ENCODE measurements at places on chromosomes 7 and 10. TPM values are rescaled to one million over a fixed set of nuclear protein-coding genes. Genes with fewer than 3 reads are reported as not detected.

DNA sequence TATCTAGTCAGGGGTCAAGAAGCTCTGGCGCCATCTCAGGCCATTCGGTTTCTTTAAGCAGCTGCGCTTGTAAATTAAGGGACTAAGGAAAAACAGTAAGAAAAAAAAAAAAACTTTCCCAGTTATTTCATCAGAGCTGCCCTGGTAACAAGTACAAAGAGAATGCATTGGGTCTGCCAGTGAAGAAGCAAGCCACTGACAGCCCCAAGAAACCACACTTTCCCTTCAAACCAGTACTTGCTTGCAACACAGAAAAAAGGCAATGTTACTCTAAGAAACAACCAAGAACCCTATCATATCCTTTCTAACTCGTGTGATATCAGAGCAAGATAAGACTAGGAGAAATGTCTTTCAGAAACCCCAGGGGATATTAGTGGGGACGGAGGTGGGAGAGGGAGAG lies 40.6 kb upstream of the AOAH start:
- no peak for DNase-seq

NEUROG3 gene
- 3.1 TPM for polyA plus RNA-seq

DNA sequence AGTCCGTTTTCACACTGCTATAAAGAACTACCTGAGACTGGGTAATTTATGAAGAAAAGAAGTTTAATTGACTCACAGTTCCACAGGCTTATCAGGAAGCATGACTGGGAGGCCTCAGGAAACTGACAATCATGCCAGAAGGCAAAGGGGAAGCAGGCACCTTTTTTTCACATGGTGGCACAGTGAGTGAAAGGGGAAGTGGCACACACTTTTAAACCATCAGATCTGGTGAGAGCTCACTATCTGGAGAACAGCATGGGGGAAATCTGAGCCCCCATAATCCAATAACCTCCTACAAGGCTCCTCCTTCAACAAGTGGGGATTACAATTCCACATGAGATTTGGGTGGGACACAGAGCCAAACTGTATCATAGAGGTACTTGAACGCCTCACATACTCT lies 30.0 kb downstream of the AGR3 start:
- DNase-seq, result no peak

HOXA3 gene
- polyA plus RNA-seq, result 19.1 TPM

ACTL6B gene
- polyA plus RNA-seq, result 2.9 TPM

DNA sequence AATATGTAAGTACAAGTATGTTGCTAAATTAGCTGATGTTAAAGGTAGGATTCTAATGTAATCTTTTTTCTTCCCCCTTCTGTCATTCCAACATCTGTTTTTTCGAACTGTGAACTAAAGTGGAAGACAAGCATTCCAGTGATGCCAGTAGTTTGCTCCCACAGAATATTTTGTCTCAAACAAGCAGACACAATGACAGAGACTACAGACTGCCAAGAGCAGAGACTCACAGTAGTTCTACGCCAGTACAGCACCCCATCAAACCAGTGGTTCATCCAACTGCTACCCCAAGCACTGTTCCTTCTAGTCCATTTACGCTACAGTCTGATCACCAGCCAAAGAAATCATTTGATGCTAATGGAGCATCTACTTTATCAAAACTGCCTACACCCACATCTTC lies 62.7 kb downstream of the WAC start:
- DNase-seq, result no peak

DNA sequence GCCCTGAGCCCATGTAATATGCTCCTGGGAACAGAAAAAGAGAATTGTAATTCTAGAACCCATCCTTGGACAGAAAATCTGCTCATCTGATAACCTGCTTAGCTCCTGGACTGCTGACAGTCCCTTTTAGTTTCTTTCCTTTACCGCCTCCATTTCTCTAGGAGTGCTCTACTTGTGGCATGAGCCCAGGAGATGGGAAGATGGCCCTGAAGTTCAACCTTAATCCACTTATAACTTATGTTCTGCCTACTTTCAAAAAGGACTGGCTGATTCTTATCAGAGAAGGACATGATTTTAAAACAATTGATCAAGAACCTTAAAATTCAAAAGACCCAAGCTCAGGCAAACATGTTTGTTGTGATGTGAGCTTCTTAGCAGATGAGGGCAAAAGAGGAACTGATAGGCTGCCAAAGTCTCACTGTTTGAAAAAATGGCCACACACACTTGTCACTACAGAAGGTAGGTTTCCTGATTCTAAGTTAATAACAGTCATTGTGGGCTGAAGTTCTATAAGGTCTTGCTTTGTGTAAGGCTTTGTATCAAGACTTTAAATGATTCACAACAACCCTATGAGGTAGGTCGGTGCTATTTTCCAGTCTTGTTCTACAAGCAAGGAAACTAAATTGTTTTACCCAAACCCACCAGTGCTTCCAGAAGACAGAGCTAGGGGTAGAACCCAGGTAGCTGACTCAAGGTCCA lies 94.3 kb upstream of the AFAP1L2 start:
- DNase-seq, result no peak

DNA sequence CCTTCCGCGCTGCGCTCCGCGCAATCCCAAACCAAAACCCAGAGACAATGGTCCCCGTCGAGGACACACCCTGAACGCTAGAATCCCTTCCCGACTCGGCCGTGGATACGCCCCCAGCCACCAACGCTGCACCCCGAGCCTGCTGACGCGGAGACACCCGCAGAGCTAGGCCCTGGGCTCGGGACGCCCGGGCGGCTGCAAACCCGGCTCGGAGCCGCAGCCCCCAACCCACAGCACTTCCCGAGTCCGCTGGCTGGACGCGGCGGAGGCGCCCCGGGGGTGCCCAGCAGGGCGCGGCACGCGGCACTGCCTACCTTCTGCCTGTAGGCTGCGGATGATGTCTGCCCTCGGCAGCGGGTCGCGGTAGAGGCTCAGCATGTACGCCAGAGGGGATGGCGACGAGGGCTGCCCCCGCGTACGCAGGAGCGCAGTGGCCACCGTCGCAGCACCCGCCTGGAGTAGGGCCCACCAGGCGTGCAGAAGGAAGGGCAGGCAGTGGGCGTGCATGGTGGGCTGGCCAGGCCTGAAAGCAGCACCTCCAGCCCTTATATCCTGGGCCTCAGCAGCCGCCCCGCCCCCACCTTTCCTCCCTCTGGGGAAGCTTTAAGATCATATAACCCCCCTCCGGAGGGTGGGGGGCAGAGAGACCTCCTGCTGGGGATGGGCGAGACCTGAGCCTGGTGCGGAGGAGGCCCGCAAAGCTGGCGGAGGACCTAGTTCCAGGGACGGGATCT lies at the start of gene NODAL:
Gene NODAL (minus strand): TSS at position 521 of the 734 bp plus-strand sequence. CDS start 14 bp downstream, at position 507.
- no peak for DNase-seq

FAM25G gene
- not detected for polyA plus RNA-seq

AOAH gene
- polyA plus RNA-seq, result 17.8 TPM

GRCh38 chr7:47498229-47499056 lies 83.5 kb downstream of the TNS3 start:
- DNase-seq, result peak; percentile 89
